ENCODE measurements at places on chromosomes 7 and 10. TPM values are rescaled to one million over a fixed set of nuclear protein-coding genes. Genes with fewer than 3 reads are reported as not detected.

DNA sequence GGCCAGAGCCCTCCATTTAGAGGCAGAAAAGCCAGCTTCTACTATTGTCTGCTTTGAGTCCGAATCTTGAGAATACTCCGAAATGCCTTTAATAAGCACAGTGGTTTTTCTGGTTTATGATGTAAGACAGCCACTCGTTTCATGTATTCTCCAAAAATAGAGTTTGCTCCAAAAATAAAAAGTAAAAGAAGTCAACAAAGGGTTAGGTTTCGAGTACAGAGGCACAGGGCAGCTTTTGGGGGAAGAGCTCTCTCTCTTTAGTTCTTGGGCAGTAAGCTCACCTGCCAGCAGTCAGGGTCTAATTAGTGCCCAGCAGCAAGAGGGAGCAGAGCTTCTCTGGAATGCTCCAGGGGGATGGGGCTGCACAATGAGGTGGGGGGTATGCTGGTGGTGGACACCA is 20.2 kb downstream of the CREB3L2 start:
- no peak for DNase-seq

GDF2 gene
- polyA plus RNA-seq, result not detected

MEST gene
- 4.3 TPM for polyA plus RNA-seq

IFIT3 gene
- 3.7 TPM for polyA plus RNA-seq

INMT gene
- 0.08 TPM for polyA plus RNA-seq

DNA sequence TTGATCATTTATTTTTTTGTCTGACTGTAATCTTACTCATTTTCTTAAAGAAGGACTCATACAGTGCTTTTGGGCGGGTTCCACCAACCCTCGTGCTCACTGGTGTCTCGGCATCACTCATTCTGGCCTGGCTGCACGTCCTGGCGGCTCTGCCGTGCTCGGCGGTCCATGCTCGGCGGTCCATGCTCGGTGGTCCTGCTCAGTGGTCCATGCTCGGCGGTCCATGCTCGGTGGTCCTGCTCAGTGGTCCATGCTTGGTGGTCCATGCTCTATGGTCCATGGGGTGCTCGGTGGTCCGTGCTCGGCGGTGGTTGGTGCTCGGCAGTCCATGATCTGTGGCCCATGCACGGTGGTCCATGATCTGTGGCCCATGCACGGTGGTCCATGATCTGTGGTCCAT is 72.5 kb downstream of the WDR37 start:
- no peak for DNase-seq

RAPGEF5 gene
- polyA plus RNA-seq, result 0.86 TPM

- no peak for DNase-seq
Measured at GRCh38 chr10:968546-969199, 19.6 kb upstream of the GTPBP4 start.

GRCh38 chr10:74969093-74969492 is 142.4 kb upstream of the SAMD8 start:
- no peak for DNase-seq

DNA sequence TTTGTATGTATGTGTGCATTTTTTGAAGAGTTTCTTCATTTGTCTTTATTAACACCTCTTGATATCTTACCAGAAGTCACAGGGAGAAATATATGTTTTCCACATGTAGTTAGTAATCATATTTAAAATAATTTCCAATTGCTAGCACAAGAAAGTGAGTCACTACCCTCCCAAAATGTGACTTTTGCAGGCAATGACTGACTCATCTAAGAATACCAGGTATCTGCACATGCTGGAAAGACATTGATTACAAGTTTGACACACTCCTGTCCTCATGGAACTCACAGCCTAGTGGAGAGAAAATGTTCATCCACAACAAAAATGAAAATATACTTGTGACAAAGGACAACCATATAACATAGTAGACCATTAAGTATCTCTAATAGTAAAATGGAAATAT is 82.9 kb downstream of the SEMA3D start:
- DNase-seq, result no peak

C7orf57 gene
- polyA plus RNA-seq, result not detected

- no peak for DNase-seq
Measured at GRCh38 chr10:129864082-129864481, 100.0 kb downstream of the EBF3 start.

DNA sequence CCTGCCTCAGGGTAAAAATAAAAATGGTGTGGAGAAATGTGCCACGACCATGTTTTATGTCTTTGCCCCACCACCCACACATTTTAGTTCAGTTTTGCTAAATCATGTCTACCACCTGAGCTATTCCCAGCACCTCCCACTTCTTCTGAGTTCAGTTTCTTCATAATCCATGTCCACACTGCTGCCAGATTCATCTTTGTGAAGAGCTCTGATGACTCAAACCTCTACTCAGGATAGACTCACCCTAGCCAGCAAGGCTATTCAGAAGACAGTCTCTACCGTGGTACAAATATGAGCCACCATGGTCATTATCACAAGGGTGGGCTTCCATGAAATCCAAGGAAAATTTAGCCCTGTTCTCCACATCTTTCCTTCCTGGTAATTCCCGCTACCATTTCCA is 231.1 kb upstream of the PRKCQ start:
- DNase-seq, result no peak

Data from CD8-positive, alpha-beta memory T cell (primary cell).